ENCODE measurements at places on chromosomes 7 and 10. TPM values are rescaled to one million over a fixed set of nuclear protein-coding genes. Genes with fewer than 3 reads are reported as not detected.

The GGCT gene
- total RNA-seq, result 17.5 TPM

The TAS2R40 gene
- total RNA-seq, result not detected

The CALML3 gene
- total RNA-seq, result not detected

The HOXA7 gene
- total RNA-seq, result 0.18 TPM

The CPN1 gene
- total RNA-seq, result not detected

The TOMM7 gene
- total RNA-seq, result 67.2 TPM

The ABCA13 gene
- under 0.01 TPM for total RNA-seq

The BCAP29 gene
- 33.0 TPM for total RNA-seq

The LRRC4 gene
- 0.56 TPM for total RNA-seq

The PPP1R17 gene
- total RNA-seq, result not detected

GRCh38 chr7:125480762-125481161 is 551.1 kb upstream of the POT1 start:
- no peak for DNase-seq
- no peaks in the 10 kb centered on the region for H3K36me3 ChIP-seq
- H3K4me1 ChIP-seq, result no peaks in the 10 kb centered on the region
- H3K4me3 ChIP-seq, result no peak overlapping the region
- H3K27ac ChIP-seq, result no peak overlapping the region

GRCh38 chr10:17523246-17523753 is 68.9 kb upstream of the ST8SIA6 start:
- no peak for DNase-seq
- H3K27ac ChIP-seq, result no peak overlapping the region
- H3K4me3 ChIP-seq, result no peak overlapping the region
- H3K27me3 ChIP-seq, result no peaks in the 10 kb centered on the region

- no peak overlapping the region for H3K4me3 ChIP-seq
- peaks cover 29% of the 10 kb centered on the region for H3K27me3 ChIP-seq
- H3K4me1 ChIP-seq, result no peaks in the 10 kb centered on the region
- H3K27ac ChIP-seq, result no peak overlapping the region
- no peak for DNase-seq
- H3K36me3 ChIP-seq, result no peaks in the 10 kb centered on the region
These were observed 17.6 kb downstream of the RAMP3 start for GRCh38 chr7:45174966-45175765.

DNA sequence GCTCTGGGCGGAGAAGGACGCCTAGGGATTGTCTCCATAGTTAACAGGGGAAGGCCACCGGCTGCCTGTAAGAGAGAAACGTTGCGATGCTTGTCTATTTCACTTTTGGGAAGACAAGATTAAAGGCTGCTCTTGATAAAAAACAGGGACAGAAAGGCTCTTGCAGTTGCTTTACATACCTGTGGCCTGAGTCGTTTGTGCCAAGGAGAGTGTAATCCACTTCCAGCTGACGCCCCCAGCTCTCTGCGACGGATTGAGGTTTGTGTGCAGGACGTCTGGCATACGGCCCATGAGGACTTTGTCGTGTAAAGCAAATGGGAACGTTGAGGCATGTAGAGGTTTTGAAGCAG is 1.1 kb downstream of the MAP3K8 start:
- peak overlapping the region; percentile 72 for H3K27ac ChIP-seq
- peaks cover 20% of the 10 kb centered on the region for H3K4me1 ChIP-seq
- no peaks in the 10 kb centered on the region for H3K27me3 ChIP-seq

DNA sequence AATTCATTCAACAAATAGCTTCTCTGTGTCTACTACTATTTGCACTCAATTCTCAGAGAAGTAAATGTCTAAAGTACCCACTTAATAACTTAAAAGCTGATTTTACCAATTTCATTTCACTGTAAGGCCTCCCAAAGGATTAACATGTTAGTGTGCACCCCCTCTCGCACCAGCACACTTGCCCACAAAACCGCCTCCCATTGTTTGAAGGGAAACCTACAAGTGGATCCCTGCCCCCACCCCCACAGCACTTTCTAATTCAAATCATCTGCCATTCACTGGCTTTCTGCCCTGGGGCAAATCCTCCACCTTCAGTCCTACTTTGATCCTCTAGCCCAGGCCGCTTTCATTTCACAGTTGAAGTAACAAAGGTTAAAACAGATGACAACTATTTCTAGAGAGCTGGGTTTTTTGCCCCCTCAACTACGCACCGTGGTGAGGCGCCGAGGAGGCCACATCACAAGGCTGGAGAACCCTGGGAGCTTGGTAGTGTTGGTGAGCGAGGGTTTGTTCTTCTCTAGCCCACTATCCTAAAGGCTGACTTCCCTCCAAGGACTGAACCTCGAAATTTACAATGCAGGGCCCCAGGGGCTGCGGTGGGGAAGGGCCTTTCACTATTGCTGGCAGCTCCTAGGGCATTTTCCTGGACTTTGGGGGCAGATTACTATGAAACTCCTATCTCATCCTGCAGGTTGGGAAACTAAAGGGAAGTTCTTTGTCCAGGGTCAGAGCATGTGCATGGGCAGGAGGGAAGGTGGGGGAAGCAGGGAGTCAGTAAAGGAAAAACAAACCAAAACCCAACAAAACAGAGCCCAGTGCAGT is 517.4 kb upstream of the ZMIZ1 start:
- H3K36me3 ChIP-seq, result no peaks in the 10 kb centered on the region
- peak overlapping the region; percentile 16 for H3K27ac ChIP-seq
- peaks cover 5% of the 10 kb centered on the region for H3K27me3 ChIP-seq
- peaks cover 10% of the 10 kb centered on the region for H3K4me1 ChIP-seq
- H3K4me3 ChIP-seq, result no peak overlapping the region

GRCh38 chr10:84007482-84007881 is 131.8 kb upstream of the GHITM start:
- no peaks in the 10 kb centered on the region for H3K4me1 ChIP-seq
- no peaks in the 10 kb centered on the region for H3K27me3 ChIP-seq
- no peak overlapping the region for H3K27ac ChIP-seq
- no peak for DNase-seq

- no peak for DNase-seq
- peaks cover 27% of the 10 kb centered on the region for H3K4me1 ChIP-seq
- no peaks in the 10 kb centered on the region for H3K27me3 ChIP-seq
- no peak overlapping the region for H3K27ac ChIP-seq
- H3K36me3 ChIP-seq, result no peaks in the 10 kb centered on the region
- no peak overlapping the region for H3K4me3 ChIP-seq
These were observed 71.3 kb upstream of the PODXL start for GRCh38 chr7:131627735-131628190.
